Kidney epithelial cell (primary cell): ENCODE measurements at places on chromosomes 5 and 9. TPM values are rescaled to one million over a fixed set of nuclear protein-coding genes. Genes with fewer than 3 reads are reported as not detected.
A peak's percentile ranks its signal among the peaks of the same experiment; 100 is the strongest.

Gene IRF1
- 61.9 and 75.3 TPM in 2 replicates for total RNA-seq

Gene JAKMIP2
- 0.42 and 0.82 TPM in 2 replicates for total RNA-seq

Gene BNC2
- total RNA-seq: 0.96 and 1.5 TPM in 2 replicates

Gene HSPB3
- total RNA-seq: 0.50 TPM in 1 of 2 replicates, not detected in the other

Gene ANKDD1B
- total RNA-seq: 0.48 and 0.63 TPM in 2 replicates

Gene POLE3
- total RNA-seq: 58.0 and 64.1 TPM in 2 replicates

Gene FXN
- 9.8 and 11.4 TPM in 2 replicates for total RNA-seq

Gene EQTN
- total RNA-seq: not detected in 2 replicates

Gene NUDT12
- total RNA-seq: 11.2 and 13.1 TPM in 2 replicates

Gene ARHGEF39
- 0.62 and 1.2 TPM in 2 replicates for total RNA-seq

Gene RLN2
- 1.0 and 2.5 TPM in 2 replicates for total RNA-seq

DNA sequence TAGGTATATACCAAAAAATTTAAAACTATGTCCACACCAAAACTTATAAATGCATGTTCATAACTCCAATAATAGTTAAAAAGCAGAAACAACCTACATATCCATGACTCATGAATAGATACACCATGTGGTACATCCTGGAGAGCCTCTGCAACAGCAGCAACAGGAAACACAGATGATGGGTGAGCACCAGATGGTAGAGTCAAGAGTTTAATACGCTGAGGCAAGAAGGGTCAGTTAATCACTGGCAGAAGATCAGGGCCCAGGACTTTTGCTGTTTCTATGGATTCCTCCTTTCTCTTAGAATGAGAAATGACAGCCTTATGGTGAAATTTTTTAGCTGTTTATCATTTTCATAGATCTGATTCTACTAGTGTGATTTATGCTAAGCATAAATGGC is 351.8 kb upstream of the ADAMTSL1 start:
- DNase-seq: no peak

GRCh38 chr5:138606378-138607064 is 31.3 kb upstream of the HSPA9 start:
- no peak for DNase-seq

GRCh38 chr5:143605403-143606005 is 202.0 kb upstream of the NR3C1 start:
- DNase-seq: no peak

DNA sequence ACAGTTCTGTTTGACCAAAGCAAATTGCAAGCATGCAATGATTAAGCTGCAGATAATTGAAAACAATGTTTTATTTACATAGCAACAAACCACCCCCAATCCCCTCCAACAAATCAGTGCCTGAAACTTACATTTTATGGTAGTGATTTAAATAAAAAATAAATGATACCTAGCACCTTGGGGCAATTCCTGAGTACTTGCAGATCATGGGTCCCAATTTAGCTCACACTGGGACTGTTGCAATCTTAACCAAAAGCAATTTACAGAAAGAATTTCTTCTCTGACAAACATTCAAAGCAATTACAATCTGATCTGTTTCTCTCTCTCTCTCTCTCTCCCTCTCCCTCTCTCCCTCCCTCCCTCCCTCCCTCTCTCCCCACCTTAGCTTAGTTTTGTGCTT is 345.7 kb upstream of the PCSK5 start:
- DNase-seq: no peak

DNA sequence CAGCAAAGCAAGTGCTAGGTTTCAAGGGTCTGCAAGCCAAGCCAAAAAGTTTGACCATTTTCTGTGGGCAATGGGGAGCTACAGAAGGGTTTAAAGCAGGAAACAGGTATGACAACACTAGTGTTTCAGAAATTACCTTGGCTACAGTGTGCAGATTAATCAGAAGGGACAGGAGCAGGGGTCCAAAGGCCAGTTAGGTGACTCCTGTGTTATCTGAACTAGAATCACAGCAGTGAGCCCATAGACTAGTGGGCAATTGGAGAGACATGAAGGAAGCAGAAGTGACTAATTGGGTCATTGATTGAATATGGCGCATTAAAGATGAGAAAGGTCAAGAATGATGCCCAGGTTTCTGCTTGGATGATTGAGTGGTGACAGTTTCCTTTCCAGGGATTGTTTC is 41.4 kb upstream of the TGFBR1 start:
- no peak for DNase-seq

DNA sequence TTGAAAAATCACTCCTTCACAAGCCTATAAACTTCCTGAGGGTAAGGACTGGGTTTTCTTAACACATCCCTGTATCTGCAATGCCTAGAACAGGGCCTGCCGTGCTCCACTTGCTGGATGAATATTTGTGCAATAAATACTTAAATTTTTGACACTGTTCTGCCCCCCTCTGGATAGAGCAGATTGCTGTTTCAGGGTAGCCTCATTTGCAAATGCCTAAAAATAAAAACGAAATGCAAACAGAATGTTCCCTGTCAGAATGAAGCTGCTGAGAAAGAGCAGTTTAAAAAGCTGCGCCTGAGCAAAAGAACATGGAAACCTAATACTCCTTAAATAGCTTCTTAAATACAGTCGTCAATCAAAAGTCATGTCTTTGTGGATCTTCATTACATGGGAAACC is 385.3 kb downstream of the PRELID2 start:
- no peak for DNase-seq

DNA sequence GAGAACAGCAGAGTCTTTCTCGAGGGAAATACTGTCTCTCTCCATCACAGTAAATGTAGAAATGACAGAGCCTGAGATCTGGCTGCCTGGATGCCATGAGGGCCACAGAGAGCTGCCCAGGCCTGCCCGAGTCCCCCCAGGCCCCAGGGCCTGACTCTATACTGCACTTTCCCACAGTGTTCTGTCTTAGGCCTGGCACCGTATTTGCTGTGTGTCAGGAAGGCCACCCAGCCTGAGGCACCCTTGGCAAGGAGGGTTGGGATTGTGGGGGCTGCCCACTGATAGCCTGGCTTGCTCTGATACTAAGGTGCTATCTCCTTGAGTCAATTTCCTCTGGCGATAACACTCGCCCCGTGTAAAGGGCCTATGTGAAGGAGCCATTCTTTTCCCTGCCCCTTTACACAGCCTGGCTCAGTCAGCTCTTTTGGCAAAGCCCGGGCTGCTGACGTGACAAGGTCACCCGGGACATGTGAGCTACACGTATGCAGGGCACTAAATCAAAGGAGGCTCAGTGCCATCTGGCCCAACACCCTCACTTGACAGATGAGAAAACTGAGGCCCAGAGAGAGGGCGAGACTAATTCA is 630.1 kb upstream of the KLF4 start:
- no peak for DNase-seq

DNA sequence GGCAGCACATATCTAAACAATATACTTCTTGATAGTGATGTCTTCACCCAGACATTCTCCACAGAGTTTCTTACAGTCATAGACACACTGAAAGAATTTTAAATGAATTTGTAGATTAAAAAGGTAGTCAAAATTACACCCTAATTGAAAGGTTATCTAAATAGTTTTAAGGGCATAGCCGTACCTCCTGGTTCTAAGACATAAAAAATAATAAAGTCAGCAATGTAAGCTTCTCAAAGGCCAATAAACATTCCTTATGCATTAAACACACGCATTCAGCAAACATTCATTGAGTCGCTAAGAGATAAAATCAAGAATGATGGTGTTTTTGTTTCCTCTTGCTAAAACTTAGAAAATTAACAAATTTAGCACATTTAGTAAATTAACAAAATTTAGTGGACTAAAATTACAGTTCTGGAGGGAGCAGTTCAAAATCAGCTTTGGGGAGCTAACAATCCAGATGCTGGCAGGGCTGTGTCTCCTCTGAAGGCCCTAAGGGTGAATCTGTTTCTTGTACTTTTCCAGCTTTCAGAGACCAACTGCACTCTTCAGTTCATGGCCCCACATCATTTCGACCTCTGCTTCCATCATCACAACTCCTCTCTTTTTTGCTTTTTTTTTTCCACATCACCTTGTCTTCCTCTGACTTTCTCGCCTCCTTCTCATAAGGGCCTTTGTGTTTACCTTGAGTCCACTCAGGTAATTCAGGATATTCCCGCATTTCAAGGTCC is 516.5 kb downstream of the DNAH5 start:
- DNase-seq: no peak

- DNase-seq: no peak
These were observed 11.1 kb downstream of the LHX6 start for GRCh38 chr9:122217640-122218039.

DNA sequence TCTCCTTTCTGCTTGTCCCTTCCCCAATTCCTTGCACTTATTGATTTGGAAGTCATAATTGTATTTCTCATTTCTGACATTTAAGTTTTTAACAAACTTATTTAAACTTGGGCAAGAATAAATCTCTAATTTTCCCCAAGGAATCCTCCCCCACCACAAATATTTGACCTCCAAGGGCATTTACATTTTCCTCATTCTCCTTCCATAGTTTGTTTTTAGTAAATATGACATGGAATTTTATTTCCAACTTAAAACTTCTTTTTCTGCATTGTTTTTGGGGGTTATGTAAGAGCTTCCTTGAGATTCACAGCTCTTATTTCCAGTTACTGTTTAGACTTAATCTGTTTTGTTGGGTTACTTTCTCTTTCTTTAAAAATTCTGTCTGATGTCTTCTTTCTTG is 64.9 kb downstream of the ZNF618 start:
- no peak for DNase-seq

DNA sequence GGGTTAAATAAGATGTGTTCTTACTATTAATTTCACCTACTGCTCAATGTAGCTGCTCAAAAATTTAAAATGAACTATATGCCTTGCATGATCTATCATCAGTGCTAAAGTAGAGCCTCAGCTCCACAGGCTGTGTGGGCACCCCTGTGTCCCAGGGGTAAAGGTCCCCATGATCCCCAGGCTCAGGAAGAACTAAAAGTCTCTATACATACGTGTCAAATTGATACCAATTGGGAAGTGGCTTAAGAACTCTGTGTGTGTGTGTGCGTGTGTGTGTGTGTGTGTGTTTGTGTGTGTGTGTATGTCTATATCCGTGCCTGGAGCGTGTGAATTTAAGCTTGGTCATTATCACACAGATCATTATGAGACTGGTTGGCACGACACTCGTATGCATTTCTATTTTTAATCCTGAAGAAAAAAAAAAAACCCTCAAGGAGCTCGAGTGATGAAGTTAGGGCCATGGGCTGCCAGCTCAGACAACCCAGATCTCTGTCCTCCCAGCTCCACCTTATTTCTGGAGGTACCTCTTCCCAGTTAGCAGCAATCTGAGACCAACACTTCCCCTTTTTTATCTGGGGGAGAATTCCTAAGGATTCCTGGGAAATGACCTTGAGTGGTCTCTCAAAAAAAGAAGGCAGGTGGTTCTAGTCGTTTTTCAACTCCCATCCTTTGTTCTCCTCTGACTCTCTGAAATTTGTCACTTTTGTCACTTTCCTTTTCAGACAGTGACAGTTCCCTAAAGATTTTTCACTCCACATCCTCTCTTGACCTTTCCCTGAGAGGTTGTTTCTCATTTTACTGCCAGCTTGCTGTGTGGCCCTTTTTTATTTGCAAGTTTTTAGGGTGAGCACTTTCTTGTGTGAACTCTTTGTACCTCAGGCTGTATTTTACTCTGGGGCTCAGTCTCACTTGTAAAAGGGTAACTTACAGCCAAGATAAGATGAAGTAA is 45.7 kb upstream of the CTXN3 start:
- DNase-seq: no peak

DNA sequence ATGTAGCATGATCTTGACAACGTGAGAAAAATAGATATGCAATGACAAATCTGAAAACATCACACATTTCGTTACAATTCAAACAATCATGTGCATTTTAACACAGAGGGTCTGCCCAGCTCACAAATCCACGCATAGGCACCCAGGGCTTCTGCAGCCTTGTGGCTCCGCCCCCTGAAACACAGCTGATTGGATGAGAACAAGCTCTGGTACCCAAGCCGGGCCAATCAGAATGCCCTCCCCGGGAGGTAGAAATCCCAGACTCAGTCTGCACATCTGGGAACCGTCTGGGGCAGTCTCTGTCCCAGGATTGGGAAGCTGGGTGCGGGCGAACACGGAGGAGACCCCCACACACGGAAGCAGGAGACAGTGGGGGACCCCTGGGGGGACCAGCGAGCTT is 137.5 kb downstream of the GAPVD1 start:
- DNase-seq: no peak

GRCh38 chr5:51651476-51651875 is 268.2 kb downstream of the ISL1 start:
- peak; percentile 79 for DNase-seq

DNA sequence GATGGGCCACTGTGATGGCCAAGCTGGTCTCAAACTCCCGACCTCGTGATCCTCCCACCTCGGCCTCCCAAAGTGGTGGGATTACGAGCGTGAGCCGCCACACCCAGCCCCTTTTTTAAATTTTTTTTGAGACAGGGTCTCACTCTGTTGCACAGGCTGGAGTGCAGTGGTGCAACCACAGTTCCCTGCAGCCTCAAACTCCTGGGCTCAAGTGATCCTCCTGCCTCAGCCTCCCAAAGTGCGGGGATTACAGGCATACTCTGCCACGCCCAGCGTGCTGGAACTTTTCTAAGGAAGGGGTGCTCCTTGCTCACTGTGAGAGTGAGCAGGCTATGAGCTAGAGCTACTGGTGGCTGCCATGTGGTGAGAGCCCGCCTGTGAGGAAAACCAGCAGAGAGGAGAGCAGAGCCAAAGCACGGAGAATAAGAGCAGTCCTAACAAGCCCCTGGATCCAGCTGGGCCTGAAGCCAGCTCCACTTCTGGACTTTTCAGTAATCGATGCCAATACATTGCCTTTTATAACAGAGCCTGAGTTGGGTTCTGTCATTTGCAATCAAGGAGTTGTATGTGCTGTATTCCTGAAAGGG is 75.5 kb upstream of the UNC5A start:
- DNase-seq: no peak

GRCh38 chr5:132850066-132850465 is 16.2 kb downstream of the GDF9 start:
- DNase-seq: no peak

- DNase-seq: no peak
These were observed 30.4 kb downstream of the RUSC2 start for GRCh38 chr9:35520364-35520710.

GRCh38 chr5:143229896-143230675 is 173.4 kb downstream of the NR3C1 start:
- peak; percentile 67 for DNase-seq

GRCh38 chr5:60076746-60077145 is 183.2 kb upstream of the PDE4D start:
- DNase-seq: no peak

- no peak for DNase-seq
These were observed 42.7 kb upstream of the RARS1 start for GRCh38 chr5:168443533-168443932.

- no peak for DNase-seq
These were observed 1145.4 kb upstream of the NUDT12 start for GRCh38 chr5:104708027-104708426.
